Activated T-helper 1 cell treated with Interleukin-2 at 50 U/mL for 16 hours (primary cell): ENCODE measurements at places on chromosomes 3 and 15.

DNA sequence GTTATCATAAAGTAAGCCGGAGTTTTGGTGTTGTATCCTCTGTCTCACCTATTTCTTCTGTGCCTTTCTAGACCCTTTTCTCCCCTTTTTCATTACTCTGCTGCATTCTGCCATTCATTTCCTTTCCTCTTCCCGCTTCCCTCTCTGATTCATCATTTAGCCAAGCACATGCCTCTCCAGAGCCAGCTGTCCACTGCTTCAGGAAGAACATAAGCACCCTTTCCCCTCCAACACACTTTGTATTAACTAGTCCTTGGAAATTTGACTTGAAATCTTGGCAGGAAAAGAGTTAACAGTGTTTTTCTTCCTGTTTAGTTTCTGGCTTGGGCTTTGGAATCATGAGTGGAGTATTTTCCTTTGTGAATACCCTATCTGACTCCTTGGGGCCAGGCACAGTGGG lies 9.7 kb downstream of the APH1B start:
- DNase-seq, result no peak

- DNase-seq, result no peak
These were observed 332.3 kb upstream of the SATB1 start for GRCh38 chr3:18757476-18757875.

- DNase-seq, result no peak
These were observed 72.2 kb downstream of the MECOM start for GRCh38 chr3:169591159-169591951.

- no peak for DNase-seq
These were observed 5.1 kb downstream of the ONECUT1 start for GRCh38 chr15:52784799-52785671.

DNA sequence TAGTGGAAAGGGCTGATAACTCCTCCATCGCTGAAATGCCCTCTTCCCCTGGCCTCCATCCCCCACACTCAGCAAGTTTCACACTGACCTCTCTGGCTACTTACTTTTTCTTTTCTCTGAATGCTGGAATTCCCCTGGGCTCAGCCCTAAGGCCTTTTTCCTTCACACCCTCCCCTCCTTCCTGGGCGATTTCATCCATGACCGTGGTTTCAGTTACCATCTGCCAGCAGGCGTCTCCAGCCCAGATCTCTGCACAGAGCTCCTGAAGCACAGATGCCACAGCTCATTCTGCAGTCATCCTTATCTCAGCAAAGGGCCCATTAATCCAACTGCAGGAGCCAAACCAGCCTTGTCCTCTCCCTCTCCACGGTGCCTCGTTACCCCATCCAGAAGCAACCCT lies 114.0 kb downstream of the RFTN1 start:
- DNase-seq, result no peak

DNA sequence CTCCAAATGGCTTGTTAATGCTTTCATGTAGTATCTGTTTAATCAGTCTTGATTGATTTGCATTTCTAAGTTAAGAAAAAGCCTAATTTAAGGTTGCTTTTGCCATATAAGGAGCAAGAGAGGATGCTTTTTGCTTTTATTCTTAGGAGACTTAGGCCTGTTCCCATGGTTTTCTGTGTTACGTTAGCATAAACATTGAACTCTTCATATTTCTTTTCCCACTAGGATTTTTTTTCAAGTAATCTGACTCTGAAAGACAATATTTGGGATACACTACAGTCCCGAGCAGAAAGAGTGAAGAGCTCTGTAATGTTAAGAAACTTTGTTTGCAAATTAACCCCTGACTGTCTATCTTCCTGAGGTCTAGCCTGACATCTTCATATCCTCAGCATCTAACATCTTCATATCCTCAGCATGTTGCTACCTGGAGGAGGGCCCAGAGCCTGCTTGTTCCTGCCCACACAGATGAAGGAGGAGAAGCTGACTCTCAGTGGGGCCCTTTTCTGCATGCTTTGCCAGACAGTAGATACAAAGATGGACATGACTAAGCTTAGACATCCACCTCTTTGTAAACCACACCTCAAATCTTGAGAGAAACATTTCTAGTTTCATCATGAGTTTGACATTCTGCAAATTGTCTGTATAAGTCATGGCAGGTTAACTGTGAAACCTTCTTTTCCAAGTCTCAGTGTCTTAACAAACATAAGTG lies 86.2 kb upstream of the COL6A5 start:
- DNase-seq, result no peak

GRCh38 chr15:96285729-96286254 lies 44.7 kb upstream of the NR2F2 start:
- no peak for DNase-seq

- DNase-seq, result no peak
These were observed 60.9 kb upstream of the TJP1 start for GRCh38 chr15:29883126-29883525.

DNA sequence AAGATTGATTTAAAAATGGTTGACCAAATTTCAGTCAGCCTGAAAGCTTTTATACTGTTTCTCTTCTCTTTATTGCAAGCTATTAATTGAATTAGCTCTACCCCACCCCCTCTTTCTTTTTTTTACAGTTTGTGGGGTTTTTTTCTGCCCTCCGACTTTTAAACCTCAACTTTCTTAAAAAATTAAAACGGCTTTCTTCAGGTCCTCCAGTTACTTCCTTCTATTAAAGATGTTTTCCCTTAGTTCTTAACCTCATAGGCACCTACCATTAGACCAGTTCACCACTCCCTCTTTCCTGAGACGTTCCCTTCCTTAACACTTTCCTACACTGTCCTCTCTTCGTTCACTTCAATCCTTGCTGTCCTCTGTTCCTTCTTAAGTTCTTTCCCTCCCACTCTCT lies 52.4 kb downstream of the ATP8B4 start:
- DNase-seq, result no peak

DNA sequence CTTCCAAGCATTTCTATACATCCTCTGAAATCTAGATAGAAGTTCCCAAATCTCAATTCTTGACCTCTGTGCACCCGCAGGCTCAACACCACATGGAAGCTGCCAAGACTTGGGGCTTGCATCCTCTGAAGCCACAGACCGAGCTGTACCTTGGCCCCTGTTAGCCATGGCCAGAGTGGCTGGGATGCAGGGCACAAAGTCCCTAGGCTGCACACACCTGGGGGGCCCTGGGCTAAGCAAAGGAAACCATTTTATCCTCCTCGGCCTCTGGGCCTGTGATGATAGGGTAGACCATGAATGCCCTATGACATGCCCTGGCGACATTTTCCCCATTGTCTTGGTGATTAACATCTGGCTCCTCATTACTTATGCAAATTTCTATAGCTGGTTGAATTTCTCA lies 97.1 kb upstream of the CCDC39 start:
- DNase-seq, result no peak

- no peak for DNase-seq
These were observed 23.6 kb upstream of the ETV5 start for GRCh38 chr3:186132487-186132886.

DNA sequence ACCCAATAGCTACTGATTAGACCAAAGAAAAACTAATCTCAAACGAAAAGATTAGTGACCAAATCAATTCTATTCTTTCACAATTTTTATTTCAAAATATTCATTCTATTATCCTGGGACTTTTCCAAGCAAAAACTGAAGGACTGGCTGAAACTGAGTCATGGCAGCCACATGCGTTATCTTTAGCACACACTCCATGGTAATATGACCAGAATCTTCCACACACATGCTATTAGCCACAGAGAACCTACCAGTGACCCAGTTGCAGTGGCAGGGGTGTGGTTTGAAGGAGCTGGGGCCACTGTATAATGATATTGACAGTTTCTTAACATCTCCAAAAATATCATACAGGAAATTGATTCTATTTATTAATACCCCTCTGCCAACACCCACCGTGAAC lies 154.8 kb upstream of the ABI3BP start:
- DNase-seq, result no peak

DNA sequence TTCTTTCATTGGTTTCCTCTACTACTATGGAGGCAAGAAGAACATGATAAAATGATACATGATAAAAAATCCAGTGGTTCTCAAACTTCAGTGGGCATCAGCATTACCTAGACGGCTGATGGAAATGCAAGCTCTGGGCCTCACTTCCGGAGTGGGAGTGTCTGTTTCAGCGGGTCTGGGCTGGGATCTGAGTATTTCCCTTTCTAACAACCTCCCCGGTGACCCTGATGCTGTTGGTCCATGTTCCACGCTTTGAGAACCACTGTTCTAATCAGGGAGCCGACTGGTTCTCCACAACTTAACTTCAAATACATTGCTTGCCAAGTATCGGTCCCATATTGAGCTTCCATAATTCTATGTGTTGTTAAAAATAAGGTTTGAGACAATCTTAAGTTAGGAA lies 712.3 kb upstream of the LMCD1 start:
- no peak for DNase-seq

DNA sequence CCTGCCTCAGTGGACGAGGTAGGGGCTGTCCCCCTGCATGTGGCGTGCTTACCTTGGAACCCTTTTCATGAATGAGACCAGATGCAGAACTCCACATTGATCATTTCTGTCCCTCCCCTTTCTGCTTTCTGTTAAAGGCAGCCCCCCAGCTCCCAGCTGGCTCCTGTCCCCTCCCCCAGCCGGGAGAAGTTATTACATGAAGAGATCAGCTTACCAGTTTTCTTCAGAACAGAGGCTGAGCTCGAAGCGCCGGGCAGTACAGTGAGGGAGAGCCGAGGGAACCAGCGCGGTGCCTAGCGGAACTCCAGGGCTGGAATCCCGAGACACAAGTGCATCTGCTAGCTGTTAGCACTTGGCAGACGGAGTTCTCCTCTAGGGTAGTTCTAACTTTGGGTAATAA lies 263.3 kb upstream of the NR2E3 start:
- DNase-seq, result no peak

GRCh38 chr3:130850044-130850797 lies 43.7 kb upstream of the ATP2C1 start:
- no peak for DNase-seq

DNA sequence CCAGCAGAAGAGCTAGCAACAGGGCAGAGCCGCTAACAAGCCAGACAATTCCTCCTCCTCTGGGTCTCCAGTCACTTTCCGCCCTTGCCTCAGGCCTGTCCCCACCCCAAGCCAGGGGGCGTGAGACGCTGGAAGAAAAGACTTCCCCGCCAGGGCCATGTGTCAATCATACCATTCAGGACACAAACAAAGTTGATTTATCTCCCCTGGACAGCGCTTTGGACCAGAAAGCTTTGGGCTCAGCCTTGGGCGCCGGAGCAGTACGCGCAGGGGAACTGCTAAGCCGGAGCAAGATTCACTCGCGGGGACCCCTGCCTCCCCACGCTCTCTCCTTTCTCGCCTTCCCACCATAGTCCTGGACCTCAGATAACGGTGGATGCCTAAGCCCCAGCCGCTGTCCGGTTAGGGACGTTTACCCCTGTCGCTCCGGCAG lies 479 bp downstream of the LRRC2 start:
- no peak for DNase-seq

DNA sequence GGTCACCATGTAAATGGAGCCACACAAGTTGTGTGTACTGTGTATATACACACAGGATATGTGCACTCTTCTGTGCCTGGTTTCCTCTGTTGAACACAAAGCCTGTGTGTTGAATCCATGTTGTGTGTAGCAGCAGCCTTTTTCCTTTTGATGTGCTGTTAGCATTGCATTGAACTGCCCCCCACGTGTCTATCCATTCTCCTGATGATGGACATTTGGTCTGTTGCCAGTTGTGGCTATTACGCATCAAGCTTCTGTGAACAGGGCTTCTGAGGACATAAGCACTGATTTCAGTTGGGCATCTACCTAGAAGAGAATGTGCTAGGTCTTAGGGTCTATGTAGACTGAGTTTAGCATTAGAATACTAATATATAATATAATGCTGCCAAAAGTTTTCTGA lies 77.4 kb downstream of the LSM3 start:
- no peak for DNase-seq

DNA sequence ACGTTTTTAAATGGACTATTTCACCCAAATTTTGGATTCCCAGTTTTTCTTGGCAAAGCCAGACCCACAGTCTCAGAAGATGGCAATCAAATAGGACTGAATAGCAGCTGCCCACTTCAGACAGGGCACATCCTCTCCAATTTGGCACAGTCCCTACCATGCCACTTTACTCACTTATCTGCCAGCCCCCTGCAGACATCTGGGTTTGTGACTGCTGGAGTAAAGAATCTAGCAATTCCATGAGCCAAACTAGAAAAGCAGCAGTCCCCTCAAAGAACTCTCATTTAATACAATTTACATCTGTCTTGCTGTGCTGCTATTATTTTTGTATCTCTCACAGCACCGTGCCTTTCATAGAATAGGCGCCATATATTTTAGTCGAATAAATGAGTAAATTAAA lies 16.0 kb upstream of the LRRN1 start:
- DNase-seq, result no peak

DNA sequence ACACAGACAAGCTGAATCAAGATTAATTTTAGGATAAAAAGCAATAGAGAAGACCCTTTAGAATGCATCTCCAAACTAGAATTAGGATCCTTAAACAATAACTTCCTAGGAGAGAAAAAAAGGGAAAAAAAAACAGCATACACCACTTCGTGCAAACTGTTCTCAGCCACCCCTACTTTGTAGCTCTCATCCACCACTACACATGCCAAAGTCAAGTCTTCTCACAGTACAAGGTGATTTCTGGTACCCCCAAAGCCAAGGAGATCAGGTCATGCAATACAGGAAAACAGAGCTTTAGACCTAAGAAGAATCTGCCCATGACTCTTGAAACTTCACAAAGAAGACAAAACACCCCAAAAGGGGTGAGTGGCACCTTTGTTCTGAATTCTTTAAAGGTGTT lies 166.9 kb downstream of the SUCNR1 start:
- DNase-seq, result no peak

GRCh38 chr3:127990051-127990450 lies 62.2 kb upstream of the SEC61A1 start:
- no peak for DNase-seq

DNA sequence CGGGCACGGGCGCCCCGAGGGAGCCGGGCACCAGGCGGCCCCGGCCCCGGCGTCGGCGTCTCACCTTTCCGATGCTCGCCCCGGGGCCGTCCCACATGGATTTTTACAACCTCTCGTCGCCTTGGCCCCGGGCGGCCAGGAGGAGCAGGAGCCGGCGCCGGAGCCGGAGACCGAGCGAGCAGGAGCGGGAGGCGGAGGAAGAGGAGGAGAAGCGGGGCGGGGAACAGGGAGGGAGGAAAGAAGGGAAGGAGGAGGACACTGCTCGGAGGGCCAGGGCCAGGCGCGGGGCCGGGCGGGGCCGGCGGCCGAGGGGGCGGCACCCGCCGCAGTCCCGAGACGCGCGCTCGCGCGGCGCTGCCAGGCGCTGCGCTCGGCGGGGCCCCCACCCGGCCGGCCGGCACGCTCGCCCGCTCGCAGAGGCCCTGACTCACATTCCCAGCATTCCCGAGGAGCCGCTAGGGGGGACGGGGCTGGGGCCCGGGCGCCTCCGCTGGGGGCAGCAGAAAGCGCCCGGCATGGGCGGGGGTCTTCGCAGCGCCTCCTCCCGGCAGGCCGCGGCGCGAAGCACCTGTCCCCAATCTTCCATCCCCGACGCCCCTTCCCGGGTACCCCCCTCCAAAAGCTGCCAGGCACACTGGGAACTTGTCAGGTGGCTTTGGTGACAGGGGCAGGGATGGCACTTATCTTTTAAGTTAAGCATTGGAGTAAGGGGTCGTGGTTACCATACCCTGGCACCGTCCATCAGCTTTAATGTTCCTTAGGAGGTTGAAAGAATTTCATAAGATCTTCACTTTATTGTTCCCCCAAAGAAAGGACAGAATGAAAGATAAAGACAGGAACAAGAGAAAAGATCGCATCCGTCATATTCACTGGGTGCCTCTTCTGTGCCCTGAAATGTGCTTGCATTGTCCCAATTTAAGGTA lies at the start of gene ERC2:
ERC2 (minus strand) TSS at position 284 of the 923 bp plus-strand sequence.
- DNase-seq, result no peak

GRCh38 chr3:12461097-12461649 lies 23.1 kb upstream of the TSEN2 start:
- no peak for DNase-seq

- no peak for DNase-seq
These were observed 953.8 kb upstream of the ALCAM start for GRCh38 chr3:104412608-104413580.
